NCI-H1092 (cell line): ENCODE measurements at places on chromosomes 7 and 10.

- no peak for DNase-seq
Measured at GRCh38 chr10:117861329-117861728, 185.4 kb downstream of the RAB11FIP2 start.

DNA sequence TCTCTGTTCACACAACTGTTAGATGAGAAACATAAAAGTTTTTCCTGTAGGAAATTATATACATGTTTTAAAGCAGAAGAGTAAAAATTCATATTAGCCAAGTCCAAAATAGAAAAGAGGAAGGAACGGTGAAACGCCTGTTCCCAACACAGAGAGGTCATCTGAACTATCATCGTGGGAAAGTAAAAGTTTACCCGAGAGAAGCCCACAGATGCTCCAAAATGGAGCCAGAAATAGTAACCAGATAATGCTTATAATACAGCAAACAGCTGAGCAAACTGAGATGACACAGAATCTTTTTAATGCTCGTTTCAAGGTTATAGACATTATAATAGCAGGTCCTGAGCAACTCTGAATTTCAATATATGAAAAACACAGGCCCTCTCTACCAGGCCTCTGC is 24.5 kb downstream of the FRMD4A start:
- DNase-seq, result no peak

GRCh38 chr10:73376679-73377078 is 18.0 kb upstream of the CFAP70 start:
- no peak for DNase-seq

GRCh38 chr7:39746103-39746819 is 122.9 kb downstream of the RALA start:
- peak; percentile 65 for DNase-seq

DNA sequence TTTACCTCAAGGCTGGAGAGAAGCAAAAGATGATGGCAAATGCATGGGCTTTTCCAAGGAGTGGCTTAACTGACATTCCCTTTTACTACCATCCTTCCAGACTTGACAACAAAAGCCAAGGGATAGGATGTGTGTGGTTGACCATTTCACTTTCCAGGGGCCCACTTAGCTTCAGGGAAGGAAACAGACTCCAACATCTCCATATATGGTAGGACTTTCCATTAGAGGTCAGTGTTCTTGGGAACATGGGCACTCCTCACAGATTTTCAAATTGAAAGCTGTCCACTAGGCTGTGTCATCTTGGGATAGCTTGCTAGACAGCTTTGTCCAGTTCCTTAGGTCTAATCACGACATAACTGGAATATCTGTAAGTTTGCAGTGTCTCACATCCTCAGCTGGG is 118.1 kb upstream of the NAMPT start:
- no peak for DNase-seq

- no peak for DNase-seq
Measured at GRCh38 chr7:46539892-46540483, 618.9 kb upstream of the IGFBP3 start.

- no peak for DNase-seq
Measured at GRCh38 chr10:14603534-14604102, 171.1 kb downstream of the FAM107B start.

GRCh38 chr7:94687076-94687475 is 31.1 kb upstream of the SGCE start:
- DNase-seq, result no peak

DNA sequence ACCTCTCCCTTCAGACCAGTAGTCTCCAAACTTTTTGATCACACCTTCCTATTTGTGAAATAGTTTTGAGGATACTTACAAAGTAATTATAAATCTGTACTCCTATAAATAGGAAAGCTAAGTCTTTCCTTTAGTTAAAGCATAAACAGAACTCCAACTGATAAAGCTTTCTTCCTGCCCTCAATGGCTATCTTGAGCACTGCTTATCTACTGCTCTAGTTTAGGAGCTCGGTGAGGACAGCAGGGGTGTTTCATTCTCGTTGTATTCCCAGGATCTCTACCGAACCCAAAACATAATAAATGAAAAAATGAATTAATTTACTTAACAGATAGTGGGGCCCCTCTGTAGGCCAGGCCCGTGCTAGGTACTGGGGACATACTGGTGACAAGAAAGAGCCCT is 17.7 kb downstream of the SORBS1 start:
- DNase-seq, result no peak

- DNase-seq, result no peak
Measured at GRCh38 chr10:35768731-35769130, 126.6 kb upstream of the FZD8 start.

- DNase-seq, result no peak
Measured at GRCh38 chr10:11175823-11176243, 158.2 kb downstream of the CELF2 start.

DNA sequence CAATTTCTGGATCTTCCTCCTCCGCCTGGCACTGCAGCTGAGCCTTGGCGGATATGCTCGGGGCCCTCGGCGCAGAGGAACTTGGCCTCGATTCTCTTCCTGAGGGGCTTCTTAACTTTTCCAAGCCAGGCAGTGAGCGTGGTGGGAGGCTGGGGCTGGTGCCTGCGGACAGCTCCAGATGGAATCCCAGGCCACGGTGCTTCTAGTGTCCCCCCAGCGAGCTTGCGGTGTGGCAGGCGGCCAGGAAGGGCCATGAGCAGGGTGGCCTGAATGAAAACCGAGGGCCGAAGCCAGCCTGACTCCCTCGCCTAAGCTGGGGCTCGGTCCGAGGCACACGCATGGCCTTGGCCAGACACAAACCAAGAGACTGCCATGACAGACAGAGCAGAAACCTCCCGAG is 31.3 kb downstream of the RCC1L start:
- no peak for DNase-seq

DNA sequence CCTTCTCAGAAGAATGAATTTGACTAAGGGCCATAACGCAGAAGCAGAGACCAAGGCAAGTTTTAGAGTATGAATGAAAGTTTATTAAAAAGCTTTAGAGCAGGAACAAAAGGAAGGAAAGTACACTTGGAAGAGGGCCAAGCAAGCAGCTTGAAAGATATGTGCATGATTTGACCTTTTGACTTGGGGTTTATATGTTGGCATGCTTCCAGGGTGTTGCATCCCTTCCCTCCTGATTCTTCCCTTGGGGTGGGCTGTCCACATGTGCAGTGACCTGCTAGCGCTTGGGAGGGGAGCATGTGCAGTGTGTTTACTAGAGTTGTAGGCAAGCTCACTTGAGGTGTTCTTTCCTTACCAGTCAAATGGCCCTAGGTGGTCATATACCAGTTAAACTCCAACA is 37.9 kb upstream of the LRRN3 start:
- no peak for DNase-seq

DNA sequence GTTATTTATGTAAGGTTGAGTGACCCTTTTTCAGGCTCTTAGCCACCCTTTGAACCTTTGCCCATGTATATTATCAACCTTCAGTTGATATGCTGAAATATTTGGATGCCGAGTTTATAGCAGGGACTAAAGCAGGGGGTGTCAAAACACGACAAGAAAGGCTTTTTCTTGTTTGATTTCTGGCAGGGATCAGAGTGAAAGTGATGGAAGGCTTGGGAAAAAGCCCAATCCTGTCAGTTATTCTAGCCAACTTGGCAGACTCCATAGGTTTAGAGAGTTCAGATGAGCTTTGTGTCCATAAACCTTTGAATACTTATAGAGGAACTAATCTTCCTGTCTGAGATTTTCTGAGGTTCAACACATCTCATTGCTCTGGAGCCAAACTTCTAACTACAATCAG is 47.5 kb downstream of the INHBA start:
- no peak for DNase-seq

GRCh38 chr10:3542185-3542611 is 242.8 kb downstream of the KLF6 start:
- no peak for DNase-seq
